Psoas muscle (tissue), 8 donors: ENCODE measurements at places on chromosomes 7 and 10.

DNA sequence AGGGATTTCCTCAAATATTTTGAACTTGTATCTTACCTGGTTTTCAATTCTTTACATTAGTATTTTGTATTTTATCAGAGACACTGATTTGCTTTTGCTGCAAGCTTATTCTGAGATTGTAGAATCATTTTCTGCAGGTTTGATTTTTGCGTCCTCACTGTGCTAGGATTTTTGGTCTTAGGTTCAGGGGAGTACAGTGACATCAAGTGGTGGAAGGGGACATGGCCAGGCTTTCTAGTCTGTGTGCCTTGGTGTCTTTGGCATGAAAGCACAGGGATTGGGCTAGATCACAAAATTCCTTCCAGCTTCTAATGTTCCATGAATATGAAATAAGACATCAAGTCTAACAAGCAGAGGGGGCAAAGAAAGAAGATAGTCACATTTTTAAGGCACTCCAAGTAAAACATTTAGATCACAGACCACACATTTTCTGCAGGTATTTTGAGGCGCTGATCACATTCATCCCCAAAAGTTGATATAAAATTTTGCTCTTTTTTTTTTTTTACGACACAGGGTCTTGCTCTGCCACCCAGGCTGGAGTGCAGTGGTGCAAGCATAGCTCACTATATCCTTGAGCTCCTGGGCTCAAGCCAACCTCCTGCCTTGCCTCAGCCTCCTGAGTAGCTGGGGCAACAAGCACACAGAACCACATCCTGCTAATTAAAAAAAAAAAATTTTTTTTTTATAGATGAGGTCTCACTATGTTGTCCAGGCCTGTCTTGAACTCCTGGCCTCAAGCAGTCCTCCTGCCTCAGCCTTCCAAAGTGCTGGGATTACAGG is 124.4 kb downstream of the PON1 start:
- peak; percentile 19 for DNase-seq

- no peak for DNase-seq
These were observed 159.9 kb downstream of the CALCR start for GRCh38 chr7:93414574-93414973.

GRCh38 chr7:11895337-11895736 is 63.3 kb upstream of the THSD7A start:
- DNase-seq, result no peak

- no peak for DNase-seq
These were observed 386.7 kb upstream of the LRRN3 start for GRCh38 chr7:110704225-110704624.

DNA sequence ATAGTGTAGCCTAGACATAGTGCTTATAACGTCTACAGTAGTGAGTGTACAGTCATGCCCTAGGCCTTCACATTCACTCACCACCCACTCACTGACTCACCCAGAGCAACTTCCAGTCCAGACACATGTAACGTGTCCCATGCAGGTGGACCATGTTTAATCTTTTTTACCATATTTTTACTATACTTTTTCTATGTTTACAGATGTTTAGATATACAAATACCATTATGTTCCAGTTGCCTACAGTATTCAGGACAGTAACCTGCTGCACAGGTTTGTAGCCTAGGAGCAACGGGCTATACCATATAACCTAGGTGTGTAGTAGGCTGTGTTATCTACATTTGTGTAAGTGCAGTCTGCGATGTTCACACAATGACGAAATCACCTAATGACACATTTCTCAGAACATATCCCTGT is 11.0 kb downstream of the MPP7 start:
- DNase-seq, result no peak

GRCh38 chr7:29843093-29843492 is 36.8 kb downstream of the WIPF3 start:
- no peak for DNase-seq

GRCh38 chr10:107616463-107617410 is 452.2 kb upstream of the SORCS1 start:
- no peak for DNase-seq

DNA sequence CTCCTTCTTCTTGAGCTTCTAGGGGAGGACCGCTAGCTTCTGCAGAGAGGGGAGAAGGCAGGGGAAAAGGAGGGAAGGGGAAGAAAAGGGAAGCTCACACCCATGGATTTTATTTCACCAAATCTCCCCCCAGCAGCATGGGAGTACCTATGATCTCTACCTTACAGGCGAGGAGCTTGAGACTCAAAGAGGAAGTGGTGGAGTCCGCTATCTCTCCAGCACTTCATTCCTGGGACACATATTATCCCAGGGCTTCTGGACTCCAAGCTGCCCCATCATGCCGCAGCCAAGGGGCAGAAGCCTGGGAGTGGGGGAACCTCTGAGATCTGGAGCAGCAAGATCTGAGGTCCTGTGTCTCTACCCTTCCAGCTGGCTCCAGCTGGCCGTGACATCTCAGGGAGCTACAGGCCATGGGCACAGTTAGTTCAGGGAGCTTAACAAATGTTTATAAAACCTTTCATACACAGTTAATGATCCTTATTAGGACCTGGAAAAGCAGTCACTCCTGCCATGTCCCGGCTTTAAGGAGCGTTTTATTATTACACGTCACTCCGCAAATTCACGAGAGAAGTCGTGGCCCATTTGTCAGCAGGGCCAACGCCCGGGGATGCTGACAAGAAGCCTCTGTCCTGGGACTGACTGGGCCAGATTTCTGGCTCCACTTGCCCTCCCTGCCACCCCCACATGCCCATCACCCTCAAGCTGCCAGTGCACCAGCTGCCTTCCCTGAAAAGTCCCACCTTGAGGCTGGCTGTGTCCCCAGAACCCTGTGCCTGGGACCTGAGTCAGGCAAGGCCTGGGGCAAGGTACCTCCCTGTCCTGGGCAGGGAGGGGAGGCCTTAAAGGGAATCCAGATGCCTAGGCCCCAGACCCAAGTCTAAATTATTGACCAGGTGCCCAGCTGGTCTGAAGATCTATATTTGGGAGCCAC is 132.1 kb upstream of the ZMIZ1 start:
- DNase-seq, result peak; percentile 12

DNA sequence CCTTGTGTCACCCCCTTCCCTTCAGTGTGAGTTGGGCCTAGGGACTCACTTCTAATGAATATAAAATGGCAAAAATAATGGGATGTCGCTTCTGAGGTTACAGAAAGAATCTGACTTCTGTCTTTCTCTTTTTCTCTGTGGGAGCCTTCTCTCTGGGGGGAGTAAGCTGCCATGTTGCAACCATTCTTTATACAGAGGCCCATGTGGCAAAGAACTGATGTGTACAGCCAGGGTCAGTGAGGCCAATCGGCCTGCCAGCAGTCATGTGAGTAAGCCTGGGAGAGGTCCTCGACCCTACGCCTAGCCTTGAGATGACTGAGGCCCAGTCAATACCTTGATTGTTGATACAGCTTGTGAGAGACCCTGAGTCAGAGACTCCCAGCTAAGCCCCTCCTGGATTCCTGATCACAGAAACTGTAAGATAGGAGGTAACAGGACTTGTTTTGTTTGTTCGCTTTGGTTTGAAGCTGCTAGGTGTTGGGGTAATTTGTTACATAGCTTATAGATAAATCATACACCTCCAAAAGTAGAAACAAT is 1.7 kb downstream of the TCAF1 start:
- peak; percentile 29 for DNase-seq

- DNase-seq, result no peak
These were observed 191.8 kb downstream of the HTR7 start for GRCh38 chr10:90665905-90666662.

- peak; percentile 69 for DNase-seq
These were observed 81.8 kb downstream of the PTPN20 start for GRCh38 chr10:46992803-46993561.

DNA sequence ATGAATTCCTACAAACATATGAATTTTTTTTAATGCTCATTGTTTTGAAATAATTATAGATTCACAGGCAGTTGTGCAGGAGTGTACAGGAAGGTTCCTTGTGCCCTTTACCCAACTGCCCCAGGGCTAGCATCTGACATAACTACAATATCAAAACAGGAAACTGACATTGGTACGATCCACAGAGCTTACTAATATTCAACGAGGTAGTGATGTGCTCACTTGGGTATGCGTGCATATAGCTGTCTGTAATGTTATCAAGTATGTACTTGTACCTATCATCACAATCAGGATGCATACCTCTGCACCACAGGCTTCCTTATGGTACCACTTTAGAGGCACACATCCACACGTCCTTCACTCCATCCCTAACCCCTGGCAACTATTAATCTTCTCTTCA is 68.3 kb downstream of the BMS1 start:
- no peak for DNase-seq

DNA sequence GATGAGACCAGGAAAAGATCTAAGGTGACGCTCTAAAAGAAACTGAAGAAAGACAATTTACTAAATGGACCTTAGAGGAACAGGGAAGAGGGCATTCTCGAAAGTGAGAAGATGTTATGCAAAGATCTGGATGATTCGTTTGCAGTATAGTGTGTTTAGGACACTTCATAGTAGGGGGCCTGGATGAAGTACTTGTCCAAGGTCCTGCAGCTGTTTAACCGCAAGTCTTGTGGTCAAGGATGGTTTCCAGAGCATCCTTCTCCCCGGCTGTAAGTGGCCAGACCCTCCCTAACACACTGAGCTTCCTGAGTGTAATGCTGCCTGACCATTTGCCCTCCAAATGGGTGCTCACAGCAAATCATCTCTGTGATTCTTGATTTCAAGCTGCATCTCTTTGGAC is 101.6 kb downstream of the XPNPEP1 start:
- DNase-seq, result no peak

DNA sequence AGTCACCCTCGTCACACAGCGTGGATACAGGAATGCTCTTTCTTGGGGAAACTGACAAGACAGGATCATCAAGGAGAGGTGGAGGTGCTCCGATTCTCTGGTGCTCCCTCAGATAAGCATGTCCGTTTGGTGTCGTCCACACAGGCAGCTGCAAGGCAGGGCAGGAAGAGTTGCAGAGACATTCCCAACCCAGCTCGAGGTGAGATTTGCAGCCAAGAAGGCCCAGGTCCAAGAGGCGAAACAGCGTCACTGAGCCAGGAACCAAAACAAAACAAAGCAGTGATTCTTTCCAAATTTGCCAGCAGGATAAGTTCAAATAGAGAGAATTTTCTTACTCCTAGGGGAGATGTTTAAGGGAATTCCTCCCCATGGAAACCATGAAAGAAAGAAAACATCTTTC is 386.5 kb upstream of the PFKP start:
- no peak for DNase-seq

DNA sequence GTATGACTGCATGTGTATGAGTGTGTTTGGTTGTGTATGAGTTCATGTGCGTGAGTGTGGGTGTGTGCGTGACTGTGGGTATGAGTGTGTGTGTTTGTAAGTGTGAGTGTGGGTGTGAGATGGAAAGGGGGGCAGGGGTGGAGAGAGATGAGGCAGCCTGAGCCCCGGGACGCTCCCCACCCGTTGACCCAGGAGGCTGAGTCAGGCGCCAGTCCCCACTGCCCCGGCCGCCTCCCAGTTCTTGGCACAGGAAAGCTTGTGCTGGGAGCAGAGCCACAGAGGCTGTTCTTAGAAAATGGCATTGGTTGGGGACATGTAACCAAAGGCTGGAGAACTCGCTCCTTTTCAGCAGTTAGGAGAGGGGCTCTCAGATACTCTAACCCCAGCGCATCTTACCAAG is 27.8 kb upstream of the NUB1 start:
- DNase-seq, result peak; percentile 81

- DNase-seq, result no peak
These were observed 189.2 kb upstream of the GLI3 start for GRCh38 chr7:42426163-42426562.

GRCh38 chr10:121680879-121681655 is 82.8 kb upstream of the FGFR2 start:
- DNase-seq, result no peak

DNA sequence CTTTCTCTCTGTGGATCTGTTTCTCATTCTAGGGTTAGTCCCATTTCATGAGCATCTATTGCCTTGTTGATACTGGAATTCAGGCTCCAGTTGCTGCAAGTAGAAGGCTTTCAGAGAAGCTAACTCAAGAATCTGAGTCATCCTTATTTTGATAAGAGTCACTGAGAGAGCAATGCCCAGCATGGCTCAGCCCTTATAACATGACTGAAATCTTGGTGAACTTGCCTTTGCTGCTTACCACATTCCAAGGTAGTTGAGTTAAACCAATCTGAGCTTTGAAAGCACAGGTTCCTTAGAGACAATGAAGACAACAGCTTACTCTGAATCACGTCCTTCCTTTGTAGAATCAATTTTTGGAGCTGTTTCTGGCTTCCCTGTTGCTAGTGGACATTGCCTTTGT is 53.6 kb upstream of the CHCHD3 start:
- DNase-seq, result no peak

- DNase-seq, result no peak
These were observed 16.2 kb upstream of the IGFBP3 start for GRCh38 chr7:45937301-45937700.

GRCh38 chr10:133110133-133110532 is 22.4 kb downstream of the ADGRA1 start:
- peak; percentile 90 for DNase-seq

GRCh38 chr10:29130190-29130673 is 158.6 kb upstream of the LYZL1 start:
- no peak for DNase-seq

DNA sequence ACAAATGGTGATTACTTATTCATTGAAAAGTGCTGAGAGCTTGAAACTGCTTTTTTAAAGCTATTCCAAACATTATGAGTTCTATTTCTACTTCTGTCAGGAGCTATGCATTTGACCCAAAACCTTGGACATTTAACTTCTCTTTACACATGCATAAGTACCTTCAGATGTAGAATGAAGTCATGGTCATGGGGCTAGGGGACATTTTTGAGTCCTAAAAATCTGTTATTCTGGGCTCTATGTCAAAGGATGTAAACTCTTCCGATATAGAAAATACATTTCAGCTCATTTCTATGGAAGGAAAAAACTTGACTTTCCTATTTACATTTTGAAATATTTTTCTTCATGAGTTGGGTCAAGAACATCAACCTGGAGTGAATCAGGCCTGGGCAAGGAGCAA is 179.5 kb upstream of the CXCL12 start:
- DNase-seq, result no peak

DNA sequence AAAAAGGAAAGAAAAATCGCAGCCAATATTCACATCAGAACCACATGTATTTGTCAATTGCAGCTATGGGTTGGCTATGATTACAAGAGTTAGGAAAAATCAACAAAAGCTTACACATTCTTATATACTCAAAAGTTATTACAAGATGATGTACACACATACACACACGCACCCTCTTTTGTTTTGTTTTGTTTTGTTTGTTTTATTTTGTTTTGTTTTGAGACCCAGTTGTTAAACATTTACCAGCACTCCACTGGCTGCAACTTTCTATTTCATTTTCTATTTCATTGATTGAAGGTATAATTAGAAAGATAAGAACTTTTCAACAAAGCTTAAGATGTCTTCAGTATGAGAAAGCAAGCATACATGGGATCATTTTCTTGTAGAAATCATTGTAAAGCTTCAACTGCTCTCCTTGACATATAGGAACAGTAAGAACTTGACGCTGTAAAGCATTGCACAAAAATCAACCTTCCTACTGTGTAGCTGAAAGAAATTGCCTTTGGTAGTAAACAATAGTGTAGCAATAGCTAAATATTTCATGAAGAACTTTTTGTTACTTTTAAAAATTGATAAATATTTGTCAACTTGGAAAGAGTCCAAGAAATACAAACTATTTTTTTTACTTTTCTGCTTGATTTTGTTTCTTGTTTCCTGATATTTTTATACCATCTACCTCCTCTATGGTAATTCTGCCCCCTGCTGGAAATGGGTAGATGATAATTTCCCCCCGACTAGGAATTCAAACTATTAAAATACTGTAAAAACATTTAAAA is 205.9 kb downstream of the MBL2 start:
- DNase-seq, result no peak

GRCh38 chr10:92111336-92111939 is 179.4 kb downstream of the CPEB3 start:
- DNase-seq, result no peak

GRCh38 chr10:46053534-46054434 is 7.7 kb upstream of the MSMB start:
- no peak for DNase-seq
